ENCODE measurements at places on chromosomes 7 and 10. TPM values are rescaled to one million over a fixed set of nuclear protein-coding genes. Genes with fewer than 3 reads are reported as not detected.

Gene TSPAN14
- 33.5 TPM for total RNA-seq

Gene SMNDC1
- 42.4 TPM for total RNA-seq

Gene ITIH2
- total RNA-seq: not detected

Gene FAM185A
- 6.3 TPM for total RNA-seq

Gene TRIM24
- 11.6 TPM for total RNA-seq

Gene MACROH2A2
- 3.2 TPM for total RNA-seq

Gene KCP
- not detected for total RNA-seq

Gene SVOPL
- not detected for total RNA-seq

Gene ACTL6B
- not detected for total RNA-seq

Gene ASB10
- total RNA-seq: not detected

Gene CISD1
- total RNA-seq: 52.7 TPM

Gene SPDYE2
- total RNA-seq: not detected

Gene COL28A1
- not detected for total RNA-seq

Gene VWC2
- not detected for total RNA-seq

Gene PDLIM1
- total RNA-seq: 0.27 TPM

Gene AASS
- 2.2 TPM for total RNA-seq

Gene SLC26A3
- not detected for total RNA-seq

Gene TMEM196
- not detected for total RNA-seq

Gene NEBL
- not detected for total RNA-seq

Gene GPR37
- not detected for total RNA-seq

Gene ADRB1
- not detected for total RNA-seq

Gene NEUROD6
- total RNA-seq: not detected

Gene AKR1D1
- not detected for total RNA-seq

Gene RPEL1
- 0.17 TPM for total RNA-seq

Gene NANOS1
- total RNA-seq: 0.52 TPM

Gene TMEM213
- total RNA-seq: not detected

Gene ST8SIA6
- not detected for total RNA-seq

Gene CHST3
- total RNA-seq: 0.57 TPM

Gene AGMO
- not detected for total RNA-seq

Gene HECW1
- total RNA-seq: not detected

Gene TWIST1
- not detected for total RNA-seq

Gene OR6V1
- total RNA-seq: not detected

Gene SRRM3
- not detected for total RNA-seq

Gene DIP2C
- 0.67 TPM for total RNA-seq

Gene PKD2L1
- total RNA-seq: not detected

Gene CALN1
- not detected for total RNA-seq

Gene ANKRD61
- not detected for total RNA-seq

Gene ERVW-1
- not detected for total RNA-seq

Gene KCNK18
- total RNA-seq: not detected

Gene PLCE1
- not detected for total RNA-seq

Gene PITRM1
- 74.5 TPM for total RNA-seq
